ENCODE measurements at places on chromosomes 5 and 9.

GRCh38 chr9:76161106-76161505 is 233.1 kb downstream of the RFK start:
- no peak for DNase-seq

GRCh38 chr5:116571568-116572349 is 2.9 kb downstream of the SEMA6A start:
- DNase-seq, result peak; percentile 75

- no peak for DNase-seq
These were observed 111.5 kb downstream of the PAX5 start for GRCh38 chr9:36922548-36922947.

- DNase-seq, result no peak
These were observed 59.1 kb downstream of the JMY start for GRCh38 chr5:79295029-79295428.

- no peak for DNase-seq
These were observed 54.5 kb downstream of the STK10 start for GRCh38 chr5:172133359-172134029.

- peak; percentile 36 for DNase-seq
These were observed 150.3 kb downstream of the GPBP1 start for GRCh38 chr5:57324181-57324580.

GRCh38 chr9:94031946-94032345 is 52.3 kb upstream of the PTPDC1 start:
- no peak for DNase-seq

- no peak for DNase-seq
These were observed 30.3 kb upstream of the SNAPC3 start for GRCh38 chr9:15392363-15392762.

DNA sequence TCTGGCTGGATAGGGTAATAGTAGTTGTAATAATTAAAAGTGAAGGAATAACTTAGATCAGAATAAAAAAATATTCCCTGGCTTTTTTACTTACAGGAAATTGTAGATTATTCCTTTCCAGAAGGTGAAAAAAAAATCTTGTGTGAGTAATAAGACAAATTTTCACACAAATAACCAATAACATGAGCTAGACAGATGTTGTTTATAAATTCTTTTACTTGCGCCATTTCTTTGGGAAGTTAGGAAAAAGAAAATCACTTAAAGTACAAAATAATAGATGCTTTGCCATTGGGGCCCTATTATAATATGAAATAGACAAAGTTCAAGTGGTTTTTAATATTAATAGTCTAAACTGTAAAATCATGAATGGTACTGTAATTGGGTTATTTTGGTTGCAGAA is 204.1 kb downstream of the ARRDC3 start:
- no peak for DNase-seq

DNA sequence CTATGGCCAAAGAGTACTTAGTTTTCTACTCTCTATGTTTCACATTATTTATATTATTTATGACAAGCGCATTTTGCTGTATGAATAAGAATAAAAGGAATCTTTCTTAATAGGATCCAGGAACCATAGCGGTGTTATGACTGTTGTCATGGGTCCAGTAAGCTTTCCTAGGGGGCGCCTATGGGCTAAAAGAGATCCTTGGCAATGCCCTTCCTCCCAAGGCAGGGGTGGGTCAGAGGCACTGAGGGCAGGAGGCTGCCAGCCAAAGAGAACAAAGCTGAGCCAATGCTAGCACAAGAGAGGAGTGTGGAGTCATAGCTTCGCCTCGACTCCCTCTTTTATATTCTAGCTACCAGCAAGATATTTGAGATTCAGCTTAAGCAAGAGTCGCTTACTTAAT is 98.4 kb upstream of the GNAQ start:
- DNase-seq, result peak; percentile 17

GRCh38 chr9:95504053-95504963 is 12.5 kb downstream of the PTCH1 start:
- no peak for DNase-seq

GRCh38 chr9:98736226-98736625 is 27.5 kb upstream of the GABBR2 start:
- DNase-seq, result no peak

DNA sequence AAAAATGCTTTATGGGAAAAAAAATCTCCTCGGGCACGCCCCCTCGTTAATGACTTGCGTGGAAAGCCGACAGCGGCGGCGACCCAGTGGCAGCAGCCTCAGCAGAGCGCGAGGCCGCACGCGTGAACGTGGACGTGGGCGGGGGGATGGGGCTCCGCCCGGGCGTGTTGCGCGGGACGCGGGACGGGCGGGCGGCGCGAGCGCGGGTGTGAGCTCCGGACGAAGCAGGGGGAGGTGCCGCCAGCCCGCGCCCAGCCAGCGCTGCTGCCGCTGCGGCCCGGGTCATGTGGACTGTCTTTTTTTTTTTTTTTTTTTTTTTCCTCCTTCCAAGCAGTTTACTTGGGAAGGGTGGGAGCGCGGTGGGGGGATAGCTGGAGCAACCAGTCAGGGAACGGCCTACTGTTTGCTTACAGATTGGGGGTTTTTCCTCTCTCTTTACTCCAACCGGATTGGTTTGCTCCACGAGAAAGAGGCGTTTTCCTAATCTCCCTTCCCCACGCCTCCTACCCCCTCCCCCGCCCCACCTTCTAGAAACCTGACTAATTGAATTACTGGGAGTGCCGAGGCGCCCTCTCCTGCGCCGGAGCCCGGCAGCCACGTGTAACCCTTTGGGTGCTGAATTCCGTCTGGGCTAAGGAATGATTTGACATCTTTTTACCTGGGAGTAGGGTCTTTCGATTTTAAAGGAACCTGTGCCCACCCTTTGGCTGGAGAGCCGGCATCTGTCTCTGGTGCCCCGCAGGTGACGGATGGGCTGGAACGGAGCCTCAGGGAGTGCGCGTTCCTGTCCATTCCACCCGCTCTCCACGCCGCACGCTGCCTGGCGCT is 1.7 kb upstream of the EFNA5 start:
- DNase-seq, result peak; percentile 96

GRCh38 chr5:169548315-169548714 is 35.3 kb upstream of the SPDL1 start:
- peak; percentile 72 for DNase-seq

- DNase-seq, result no peak
These were observed 385.3 kb upstream of the WWC1 start for GRCh38 chr5:167905919-167906853.

GRCh38 chr9:86732514-86733171 is 214.7 kb downstream of the GAS1 start:
- peak; percentile 70 for DNase-seq

GRCh38 chr9:8401961-8402705 is 602.6 kb upstream of the DMAC1 start:
- no peak for DNase-seq
